CD8-positive, alpha-beta T cell (primary cell): ENCODE measurements at places on chromosomes 2 and 18.

DNA sequence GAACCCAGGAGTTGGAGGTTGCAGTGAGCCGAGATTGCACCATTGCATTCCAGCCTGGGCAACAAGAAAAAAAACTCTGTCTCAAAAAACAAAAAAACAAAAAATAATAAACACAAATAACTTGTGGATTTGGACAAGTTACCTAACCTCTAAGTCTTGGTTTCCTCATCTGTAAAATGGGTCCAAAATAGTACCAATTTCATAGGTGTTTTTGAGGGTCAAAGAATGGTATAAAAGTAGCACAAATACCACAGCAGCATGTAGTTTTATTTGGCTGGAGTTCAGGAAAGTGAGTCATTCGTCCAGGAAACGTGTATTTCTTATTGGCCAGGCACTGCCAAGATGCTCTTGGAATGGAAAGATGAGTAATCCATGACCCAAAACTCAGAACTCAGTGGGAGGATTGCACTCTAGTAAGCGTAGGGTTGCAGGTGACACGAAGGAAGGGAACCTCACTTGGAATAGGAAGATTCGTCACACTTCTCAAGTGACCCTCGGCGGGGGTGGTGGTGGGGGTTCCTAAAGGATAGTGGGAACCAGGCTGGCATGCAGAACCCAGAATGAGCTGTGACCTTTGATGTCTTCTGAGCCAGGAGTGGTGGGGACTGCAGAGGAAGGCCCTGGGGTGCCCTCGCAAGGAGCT, 24.4 kb downstream of the GRHL1 start:
- no peak for DNase-seq

DNA sequence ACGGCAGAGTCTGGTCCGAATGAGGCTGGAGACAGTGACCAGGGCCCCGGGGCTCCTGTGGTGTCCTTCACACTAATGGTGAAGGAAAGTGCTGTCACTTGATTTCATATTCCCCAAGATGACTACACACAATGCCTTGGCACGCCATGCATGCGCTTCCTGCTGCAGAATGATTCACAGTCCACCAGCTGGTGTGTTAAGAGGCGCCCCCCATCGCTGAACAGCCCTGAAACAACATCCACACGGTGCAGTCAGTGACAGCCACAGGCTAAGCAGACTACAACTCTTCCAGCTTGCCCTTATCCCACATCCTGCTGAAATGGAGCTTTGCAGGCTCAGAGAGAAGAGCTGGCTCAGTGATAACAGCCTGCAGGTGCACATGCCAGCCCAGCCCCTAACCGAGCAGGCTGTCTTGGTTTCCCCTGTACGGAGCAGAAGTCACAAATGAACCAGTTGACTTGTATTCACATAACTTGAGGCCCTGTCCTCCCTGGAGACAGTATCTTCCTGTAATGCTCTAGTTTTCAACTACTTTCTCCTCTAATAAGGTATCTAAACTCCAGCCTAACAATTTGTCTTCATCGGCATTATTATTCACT, 24.3 kb upstream of the CDH20 start:
- DNase-seq = no peak

GRCh38 chr2:12797815-12798214, 81.1 kb downstream of the TRIB2 start:
- no peak for DNase-seq

- DNase-seq = no peak
Observed at GRCh38 chr18:4842287-4842686, 354.8 kb downstream of the AKAIN1 start.

DNA sequence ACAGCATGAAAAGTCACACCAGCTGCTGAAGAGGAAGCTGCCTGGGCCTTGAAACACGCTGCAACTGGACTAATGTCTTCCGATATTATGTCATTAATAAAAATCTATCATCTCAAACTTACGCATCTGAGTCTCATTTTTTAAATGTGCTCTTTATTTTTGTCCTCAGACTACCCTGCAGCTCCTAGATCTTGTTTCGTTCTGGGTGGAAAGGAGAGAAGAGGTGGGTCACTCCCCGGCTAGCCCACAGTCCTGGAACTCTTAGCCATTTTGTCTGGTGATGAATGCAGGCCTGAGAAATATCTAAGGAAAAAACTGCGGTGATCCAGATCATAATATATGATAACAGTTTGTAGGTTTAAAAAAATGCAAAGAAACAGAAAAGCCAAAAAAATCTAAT, 73.3 kb downstream of the TXNL1 start:
- no peak for DNase-seq

DNA sequence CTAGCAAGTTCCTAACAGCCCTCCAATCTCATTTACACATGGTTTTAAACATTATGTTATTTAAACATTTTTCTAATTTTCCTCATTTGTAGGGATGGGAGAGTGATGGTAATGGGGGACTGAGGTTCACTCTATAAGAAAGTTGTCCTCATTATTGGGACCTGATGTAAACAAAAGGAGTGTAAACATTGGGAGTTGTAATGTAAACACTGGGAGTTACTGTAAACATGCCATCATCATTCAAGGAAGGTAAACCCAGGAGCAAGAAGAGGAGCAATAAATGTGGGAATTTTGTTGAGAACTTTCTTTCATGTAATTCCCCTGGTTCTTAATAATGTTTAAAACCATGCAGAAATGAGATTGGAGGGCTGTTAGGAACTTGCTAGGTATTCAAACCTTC, 17.8 kb downstream of the RFTN2 start:
- DNase-seq = no peak

DNA sequence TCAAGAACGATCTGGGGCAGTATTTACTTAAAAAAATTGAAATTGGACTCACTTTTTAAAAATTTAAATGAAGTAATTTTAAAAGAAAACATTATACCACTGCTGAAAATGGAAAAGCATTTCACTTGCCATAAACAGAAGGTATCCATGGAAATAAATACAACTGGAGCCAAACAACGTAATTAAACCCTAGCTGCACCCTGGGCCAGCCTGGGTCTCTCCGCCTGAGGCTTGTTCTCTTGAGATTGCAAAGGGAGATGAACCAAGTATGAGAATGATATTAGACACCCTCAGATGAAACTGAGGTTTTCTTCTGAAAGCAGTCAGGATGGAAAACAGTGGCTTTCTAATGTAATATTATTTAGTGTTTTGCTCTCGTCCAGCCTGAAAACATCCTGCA, 264.4 kb downstream of the KCNE4 start:
- DNase-seq = no peak

- no peak for DNase-seq
Observed at GRCh38 chr2:62540408-62541168, 34.6 kb upstream of the TMEM17 start.

- DNase-seq = no peak
Observed at GRCh38 chr2:237060534-237061312, 25.0 kb upstream of the COPS8 start.

DNA sequence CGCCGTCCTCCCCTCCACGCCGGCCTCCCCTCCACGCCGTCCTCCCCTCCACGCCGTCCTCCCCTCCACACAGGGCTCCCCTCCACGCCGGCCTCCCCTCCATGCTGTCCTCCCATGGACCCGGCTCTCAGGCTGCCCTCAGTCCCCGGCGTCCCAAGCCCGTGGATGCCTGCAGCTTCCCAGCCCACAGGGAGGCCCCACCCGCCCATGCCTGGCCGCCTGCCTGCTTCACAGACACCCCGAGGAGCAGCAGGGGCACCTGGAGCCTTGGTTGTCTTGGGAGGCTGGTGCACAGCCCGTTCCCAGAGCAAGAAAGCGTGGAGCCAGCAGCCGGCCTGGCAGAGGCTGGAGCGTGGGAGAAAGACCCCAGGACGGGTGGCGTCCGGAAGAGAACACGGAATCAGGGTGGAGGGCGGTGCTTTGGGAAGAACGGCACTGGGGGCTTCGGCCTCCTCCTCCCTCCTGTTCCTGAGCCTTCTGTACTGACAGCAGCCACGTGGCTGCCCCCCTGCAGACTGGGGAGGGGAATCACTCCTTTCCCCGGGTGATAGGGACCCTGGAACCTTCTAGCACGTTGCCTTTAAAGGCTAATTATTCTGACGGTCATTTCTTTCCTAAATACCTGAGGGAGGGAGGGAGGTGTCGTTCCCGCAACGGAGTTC, 26.2 kb upstream of the KCNG2 start:
- no peak for DNase-seq

DNA sequence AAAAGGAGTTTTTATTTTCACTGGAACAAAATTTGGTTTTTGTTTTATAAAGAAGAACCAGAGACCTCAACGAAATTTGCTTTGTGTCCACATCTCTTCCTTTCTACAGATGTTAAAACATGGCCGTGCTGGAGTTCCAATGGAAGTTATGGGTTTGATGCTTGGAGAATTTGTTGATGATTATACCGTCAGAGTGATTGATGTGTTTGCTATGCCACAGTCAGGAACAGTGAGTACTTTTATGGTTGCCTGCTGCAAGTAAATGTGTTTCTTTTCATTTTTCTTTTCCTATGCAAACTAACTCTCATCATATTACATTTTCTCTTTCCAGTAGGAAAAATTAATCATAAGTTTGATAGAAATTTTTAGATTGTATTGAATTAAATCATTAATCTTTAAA, 48.4 kb upstream of the TBR1 start:
- DNase-seq = no peak

GRCh38 chr2:14501061-14501460, 131.5 kb upstream of the LRATD1 start:
- no peak for DNase-seq

GRCh38 chr2:160279813-160280465, 79.9 kb upstream of the ITGB6 start:
- no peak for DNase-seq

- DNase-seq = no peak
Observed at GRCh38 chr2:102832789-102833188, 71.0 kb downstream of the TMEM182 start.

DNA sequence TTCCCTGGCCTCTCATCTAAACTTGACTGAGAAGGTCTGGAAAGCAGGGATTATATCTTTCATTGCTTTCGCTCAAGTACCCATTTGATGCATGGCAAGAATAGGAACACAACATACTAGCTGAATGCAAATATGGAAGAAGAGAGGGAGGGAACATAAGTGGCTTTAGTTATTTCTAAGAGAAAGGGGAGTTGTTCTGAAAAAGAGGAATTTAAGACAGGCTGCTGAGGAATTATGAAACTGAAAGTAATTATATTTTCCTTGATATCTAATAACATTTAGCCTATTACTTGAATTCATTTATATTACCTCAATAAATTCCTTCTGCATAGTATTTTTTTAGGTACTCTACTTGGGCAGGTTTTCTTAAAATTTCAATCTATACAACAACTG, 105.8 kb upstream of the TTN start:
- no peak for DNase-seq

DNA sequence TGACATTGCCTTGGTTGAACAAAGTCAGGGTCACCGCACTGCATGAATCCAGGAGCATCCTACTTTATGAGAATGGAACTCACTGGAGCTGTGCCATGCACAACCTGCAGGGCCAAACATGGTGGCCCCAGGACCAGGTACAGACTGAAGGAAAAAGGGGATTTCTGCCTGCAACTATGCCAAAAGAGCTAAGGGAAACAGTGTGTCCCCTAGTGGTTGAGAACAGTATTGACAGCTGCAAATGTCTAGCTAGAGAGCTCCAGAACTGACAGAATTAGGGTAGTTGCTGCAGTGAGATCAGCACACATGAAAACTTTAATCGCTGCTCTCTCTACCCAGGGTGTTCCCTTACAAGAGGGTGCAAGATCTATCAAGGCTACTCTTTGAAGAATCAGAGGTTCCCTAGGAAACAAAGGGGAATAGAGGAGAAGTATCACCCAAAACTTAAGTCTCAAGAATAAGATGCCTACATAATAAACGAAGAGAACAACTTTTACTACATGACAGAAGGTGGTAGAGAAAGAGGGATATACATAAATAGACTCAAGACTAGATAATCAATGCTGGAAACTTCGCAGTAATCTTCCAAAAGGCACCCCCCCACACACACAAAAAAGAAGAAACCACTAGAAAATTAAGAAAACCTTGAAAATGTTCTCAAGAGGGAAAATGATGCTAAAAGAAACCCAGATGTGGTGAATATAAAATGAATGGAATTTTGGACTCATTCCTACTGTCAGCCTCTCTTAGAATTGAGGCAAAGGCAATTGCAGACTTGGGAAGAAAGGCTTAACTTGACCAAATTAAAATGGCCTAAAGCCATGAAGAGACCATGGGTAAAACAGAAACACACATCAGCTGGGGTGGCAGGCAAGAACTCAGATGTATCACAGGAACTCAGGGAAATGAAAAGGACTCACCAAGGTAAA, 43.6 kb upstream of the IHH start:
- DNase-seq = no peak

- no peak for DNase-seq
Observed at GRCh38 chr2:108455571-108455970, 6.6 kb downstream of the GCC2 start.

DNA sequence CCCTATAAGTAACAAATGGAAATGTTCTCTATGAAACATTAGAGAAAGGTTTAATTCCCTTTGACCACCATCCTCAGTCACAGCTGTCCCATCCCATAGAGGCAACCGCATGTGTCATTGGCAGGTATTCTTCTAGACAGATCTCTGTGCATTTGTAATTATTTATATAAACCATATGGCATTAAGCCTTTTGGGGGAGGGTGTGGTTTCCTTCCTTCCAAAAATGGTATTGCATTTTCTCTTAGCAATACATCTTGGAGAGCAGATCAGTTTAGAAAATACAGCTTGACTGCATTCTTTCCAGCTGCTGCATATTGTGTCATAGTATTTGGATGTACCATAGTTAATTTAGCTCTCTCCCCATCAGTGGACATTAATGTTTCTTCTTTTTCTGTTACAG, 57.7 kb downstream of the LCLAT1 start:
- DNase-seq = no peak

DNA sequence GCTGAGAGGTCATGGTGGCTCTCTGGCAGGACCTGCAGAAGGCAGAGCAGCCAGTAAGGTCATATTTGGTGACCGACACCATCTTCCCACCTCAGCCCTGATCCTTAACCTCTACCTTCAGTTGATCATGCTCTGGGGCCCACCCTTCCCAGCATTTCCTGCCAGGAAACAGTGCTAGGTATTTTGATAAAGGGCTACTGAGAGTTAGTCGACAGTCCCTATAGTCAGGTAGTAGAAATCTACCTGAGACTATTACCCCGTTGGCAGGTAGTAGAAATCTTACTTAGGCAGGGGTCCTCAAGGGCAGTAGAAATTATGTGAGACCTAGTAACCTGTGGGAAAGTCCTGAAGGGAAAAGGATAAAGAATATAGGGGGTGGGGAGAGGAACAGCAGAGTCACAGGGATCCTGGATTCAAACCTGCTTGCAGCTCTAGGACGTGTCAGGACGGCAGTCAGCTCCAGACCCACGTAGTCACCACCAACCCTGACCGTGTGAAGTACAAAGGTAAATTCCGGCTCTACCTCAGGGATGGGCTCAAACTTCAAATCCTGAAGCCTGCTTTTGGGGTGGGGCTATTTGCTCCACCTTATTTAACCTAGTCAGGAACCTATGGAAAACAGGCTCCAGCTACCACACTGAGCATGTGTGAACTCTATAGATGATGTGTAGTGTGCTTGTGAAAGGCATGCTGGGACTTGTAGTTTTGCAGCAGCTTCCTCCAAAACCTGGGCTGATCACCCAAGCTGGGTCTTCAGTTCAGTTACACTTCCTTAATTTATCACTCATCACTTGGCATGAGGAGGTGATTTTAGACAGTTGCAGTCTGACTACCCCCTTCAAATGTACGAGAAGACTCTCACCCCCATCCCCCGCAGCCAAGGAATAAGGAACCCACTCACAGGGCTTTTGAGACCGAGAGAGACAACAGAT, at the start of gene DQX1:
DQX1 (minus strand) TSS at position 515 of the 932 bp plus-strand sequence; CDS start at position 13, 502 bp downstream.
- DNase-seq = no peak
